ENCODE measurements at places on chromosomes 4 and X.

GRCh38 chr4:109657854-109658418, 45.3 kb downstream of the CASP6 start:
- DNase-seq: no peak

GRCh38 chrX:2701600-2701999, 10.5 kb downstream of the CD99 start:
- DNase-seq: no peak

DNA sequence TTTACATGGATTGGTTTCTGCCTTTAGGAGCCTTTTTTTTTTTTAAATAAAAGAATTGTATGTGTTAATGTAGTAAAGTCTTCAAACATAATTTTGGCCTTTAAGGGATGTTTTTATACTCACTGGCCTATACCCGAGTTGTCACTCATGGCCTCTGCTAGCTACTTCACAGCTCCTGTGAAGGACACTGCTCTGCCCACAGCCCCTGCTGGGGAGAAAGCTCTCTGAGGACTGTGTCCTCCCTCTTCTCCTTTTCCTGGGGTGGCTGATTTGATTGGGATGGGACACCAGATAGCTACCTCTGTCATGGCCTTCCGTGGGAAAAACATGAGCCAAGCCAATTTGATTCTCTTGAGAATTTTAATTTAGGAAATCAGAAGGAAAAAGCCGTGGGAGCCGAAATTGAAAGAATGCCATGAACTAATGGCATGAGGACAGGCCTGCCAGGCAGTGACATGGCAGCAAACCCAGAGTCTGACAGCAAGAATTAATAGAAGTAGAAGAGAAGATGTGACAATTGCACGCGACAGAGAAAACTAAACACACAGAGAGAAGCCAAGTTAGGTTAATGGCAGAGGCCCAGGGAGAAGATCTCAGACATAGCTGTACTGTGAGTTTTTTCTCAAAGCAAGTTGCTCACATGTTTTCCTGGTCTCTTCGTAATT, 81.4 kb downstream of the ARHGAP10 start:
- DNase-seq: no peak

GRCh38 chr4:128512161-128512560, 224.5 kb upstream of the PGRMC2 start:
- no peak for DNase-seq

DNA sequence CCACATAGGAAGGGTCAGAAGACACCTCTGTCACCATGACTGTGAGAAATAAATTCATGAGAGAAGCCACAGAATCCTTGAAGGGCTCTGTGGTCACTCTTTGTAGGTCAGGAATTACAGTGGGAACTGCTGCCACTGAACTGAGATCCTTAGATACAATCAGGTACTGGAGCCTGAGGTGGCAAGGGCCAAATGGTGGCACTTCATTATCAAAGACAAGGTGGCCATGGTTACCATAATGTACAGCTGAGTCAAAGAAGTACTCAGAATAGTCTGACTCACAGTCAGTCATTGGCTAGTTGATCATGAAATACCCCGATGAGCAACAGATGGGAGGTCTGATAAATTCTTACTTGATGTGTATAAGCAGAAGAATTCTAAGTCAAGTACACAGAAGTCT, 131.9 kb downstream of the RTL3 start:
- no peak for DNase-seq

- DNase-seq: no peak
These were observed 10.7 kb downstream of the CAPN6 start for GRCh38 chrX:111259559-111259958.

DNA sequence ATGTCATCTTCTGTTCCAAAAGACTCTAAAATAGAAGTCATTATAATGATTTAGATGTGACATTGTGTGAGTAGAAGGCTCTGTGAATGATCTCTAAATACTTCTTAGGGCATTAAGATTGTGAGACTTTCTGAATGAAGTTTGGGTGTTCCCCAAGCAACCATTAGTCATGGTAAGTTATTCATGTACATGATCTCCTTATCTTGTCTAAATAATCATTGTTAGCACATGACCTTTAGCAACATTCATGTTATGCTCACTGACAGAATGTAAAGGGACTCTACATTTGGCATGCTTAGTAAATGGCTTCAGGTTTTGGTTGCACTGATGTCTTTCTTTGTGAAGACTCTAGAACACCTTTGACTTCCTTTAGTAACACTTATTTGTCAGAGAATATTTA, 140.8 kb upstream of the AGA start:
- no peak for DNase-seq

DNA sequence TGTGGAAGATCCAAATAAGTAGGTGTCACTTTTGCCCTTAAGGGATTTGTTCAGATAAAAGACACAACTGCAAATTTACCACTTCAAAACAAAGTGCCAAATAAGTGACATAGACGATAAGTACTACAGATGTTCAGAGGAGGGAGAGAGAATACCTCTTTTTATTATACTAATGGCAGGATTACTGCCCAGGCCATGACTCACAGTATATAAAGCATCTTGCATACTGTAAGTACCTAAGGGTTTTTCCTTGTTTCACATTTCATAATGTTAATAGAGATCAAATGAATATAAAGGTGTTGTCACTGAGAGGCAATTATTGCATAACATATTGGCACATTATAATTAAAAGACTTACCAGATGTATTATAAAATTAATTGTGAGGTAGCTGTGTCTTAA, 46.4 kb downstream of the PTPN13 start:
- DNase-seq: no peak

DNA sequence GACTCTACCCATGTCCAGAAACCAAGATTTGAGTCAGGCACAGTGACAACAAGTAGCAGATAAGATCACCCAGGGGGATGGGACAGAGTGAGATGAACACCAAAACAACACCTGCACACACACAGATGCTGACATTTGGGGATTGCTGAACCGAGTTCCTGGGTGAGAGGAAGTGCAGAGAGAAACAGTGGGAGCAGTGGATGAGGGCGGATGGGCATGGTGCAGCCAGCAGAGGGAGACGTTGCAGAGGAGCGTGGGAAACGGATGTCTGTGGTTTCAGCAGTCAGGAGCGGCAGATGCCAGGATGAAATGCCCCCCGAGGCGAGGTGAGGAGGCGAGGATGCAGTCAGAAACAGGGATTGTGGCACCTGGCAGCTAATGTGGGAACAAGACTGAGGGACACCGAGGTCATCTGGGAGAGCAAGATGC, 78.6 kb upstream of the STS start:
- DNase-seq: no peak

- no peak for DNase-seq
These were observed 83.1 kb upstream of the TEX13D start for GRCh38 chrX:124249345-124249744.

DNA sequence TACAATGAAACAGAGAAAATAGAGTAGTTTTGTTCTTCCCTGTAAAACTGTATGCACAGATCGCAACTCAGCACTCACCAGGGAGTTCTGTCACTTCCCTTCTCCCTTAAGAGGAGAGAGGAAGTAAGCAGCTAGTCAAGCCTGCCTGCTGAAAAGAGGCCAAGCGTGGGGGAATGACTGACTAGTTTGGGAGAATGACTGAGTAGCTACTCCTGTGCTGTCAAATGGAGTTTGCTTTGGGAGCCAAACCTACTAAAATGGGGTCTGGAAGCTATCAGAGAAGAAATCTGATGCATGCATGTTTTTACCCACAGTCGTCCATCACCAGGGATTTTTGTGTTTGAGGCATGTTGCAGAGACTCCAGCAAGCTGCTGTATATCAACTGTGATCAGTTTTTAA, 54.6 kb upstream of the LHFPL1 start:
- DNase-seq: no peak

GRCh38 chr4:115851918-115852766, 738.7 kb upstream of the NDST4 start:
- DNase-seq: no peak

DNA sequence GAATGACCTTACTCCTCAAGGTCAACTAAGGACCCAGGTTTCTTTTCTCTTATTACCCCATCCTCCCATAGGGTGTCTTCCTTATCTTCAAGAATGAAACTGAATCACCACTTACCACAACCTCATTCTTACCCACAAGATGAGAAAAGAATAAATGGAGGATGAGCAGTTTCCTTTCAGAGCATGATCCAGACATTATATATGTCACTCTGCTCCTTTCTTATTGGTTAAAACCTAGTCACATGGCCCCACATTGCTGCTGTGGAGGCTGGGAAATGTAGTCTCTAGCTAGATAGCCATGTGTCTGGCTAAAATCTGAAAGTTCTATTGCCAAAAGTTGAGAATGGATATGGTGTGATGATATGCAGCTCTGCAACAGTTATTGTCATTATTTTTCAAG, 62.4 kb upstream of the RAI2 start:
- DNase-seq: no peak

DNA sequence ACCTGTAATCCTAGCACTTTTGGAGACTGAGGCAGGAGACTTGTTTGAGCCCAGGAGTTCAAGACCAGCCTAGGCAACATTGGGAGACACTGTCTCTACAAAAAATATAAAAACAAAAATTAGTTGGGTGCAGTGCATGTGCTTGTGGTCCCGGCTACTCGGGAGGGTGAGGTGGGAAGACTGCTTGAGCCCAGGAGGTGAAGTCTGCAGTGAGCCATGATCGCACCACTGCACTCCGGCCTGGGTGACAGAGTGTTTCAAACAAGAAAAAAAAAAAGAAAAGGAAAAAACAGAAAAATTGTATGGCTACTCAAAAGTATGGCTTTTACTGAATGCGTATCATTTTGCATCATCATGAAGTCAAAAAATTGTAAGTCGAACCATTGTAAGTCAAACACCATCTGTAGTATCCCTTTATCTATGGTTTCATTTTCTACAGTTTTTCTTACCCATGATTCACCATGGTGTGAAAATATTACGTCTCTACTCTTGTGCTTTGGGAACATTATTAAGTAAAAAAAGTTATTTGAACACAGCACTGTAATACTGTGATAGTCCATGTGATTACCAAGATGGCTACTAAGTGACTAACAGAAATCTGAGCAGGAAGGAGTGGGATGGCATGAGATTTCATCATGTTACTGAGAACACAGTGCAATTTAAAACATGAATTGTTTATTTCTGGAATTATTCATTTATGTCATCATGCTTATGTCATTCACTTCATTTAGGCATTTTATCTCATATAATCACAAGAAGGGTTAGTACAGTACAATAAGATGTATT, 26.5 kb upstream of the MANBA start:
- DNase-seq: no peak

GRCh38 chr4:189858435-189858834, 82.2 kb upstream of the FRG1 start:
- no peak for DNase-seq

GRCh38 chr4:1458581-1458980, 52.3 kb upstream of the NKX1-1 start:
- no peak for DNase-seq

DNA sequence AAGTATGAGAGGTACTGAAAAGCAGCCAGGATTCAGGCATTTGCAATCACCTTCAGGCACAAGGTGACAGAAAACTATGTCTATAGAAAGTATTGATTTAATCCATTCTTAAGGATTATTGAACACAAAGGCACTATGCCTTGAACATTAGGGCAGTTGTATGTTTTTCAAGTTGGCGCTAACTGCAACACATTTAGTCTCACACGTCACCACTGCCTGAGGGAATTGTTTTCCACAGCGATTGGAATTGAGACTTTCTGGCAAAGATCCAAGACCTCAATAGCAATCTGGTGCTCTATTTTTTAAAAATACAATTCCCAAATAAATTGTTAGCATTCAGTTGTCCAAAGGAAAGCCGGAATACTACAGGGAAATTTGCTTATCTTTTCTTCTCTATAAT, 52.7 kb upstream of the FTHL17 start:
- DNase-seq: no peak

DNA sequence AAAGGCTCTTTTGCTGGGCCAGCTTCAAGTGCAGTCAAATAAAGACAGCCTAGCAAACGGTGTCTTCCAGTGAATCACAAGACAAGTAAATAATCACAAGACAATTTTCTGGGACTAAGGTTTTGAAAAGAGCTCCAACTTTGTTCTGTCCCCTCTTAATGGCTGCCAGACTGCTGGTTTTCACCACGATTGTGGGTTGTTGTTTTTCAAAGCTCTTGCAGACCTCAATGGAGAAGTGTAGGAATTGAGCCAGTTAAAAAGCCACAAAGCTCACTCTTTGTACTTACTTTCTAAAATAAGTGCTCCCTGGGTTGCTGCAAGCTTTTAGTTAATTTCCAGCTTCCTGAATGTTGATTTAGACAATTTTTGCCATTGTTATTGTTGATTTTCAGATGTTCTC, 405.8 kb upstream of the HTR2C start:
- no peak for DNase-seq

- DNase-seq: no peak
These were observed 34.0 kb upstream of the GYPA start for GRCh38 chr4:144174401-144175067.

DNA sequence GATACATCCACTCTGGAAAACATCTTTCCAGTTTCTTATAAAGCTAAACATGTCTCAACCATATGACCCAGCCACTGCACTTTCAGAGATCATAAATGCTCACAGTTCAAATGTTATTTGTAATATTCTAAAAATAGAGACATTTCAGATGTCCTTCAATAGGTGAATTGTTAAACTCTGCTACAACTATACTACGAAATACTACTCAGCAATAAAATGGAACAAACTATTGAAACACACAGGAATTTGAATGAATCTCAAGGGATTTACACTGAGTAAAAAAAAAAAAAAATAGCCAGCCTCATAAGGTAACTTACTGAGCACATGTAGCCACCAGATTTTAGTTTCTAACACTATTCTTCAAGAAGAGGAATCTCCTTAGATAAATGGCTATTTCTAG, 253.9 kb downstream of the PCDH18 start:
- no peak for DNase-seq

- DNase-seq: no peak
These were observed 194.6 kb downstream of the FRMPD4 start for GRCh38 chrX:12332786-12333347.

GRCh38 chrX:47030339-47030738, 47.9 kb upstream of the RGN start:
- DNase-seq: no peak

GRCh38 chrX:9710332-9710731, 55.3 kb downstream of the GPR143 start:
- no peak for DNase-seq

DNA sequence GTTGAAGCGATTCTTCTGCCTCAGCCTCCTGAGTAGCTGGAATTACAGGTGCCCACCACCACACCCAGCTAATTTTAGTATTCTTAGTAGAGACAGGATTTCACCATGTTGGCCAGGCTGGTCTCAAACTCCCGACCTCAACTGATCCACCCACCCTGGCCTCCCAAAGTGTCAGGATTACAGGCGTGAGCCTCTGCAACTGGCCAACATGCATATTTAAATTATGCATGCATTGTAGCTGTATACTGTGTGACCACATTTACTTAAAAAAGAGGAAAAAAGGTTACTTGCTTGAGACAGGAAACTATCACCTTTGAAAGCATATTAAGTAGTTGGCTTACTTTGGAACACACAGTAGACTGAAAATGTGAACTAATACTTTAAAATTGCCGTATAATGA, 29.5 kb downstream of the METTL14 start:
- no peak for DNase-seq

- no peak for DNase-seq
These were observed 332.5 kb upstream of the TRAM1L1 start for GRCh38 chr4:117417856-117418255.

GRCh38 chr4:5711479-5712184, 631 bp downstream of the EVC start:
- no peak for DNase-seq

GRCh38 chr4:105451346-105451745, 22.5 kb downstream of the PPA2 start:
- DNase-seq: no peak

All from stimulated activated CD4-positive, alpha-beta T cell treated with anti-CD3 and anti-CD28 coated beads, Interleukin-1b, Interleukin-23, amount 100 ng/mL, for 1 hour (primary cell).